CD4-positive, CD25-positive, alpha-beta regulatory T cell (primary cell): ENCODE measurements at places on chromosomes 1 and 21. TPM values are rescaled to one million over a fixed set of nuclear protein-coding genes. Genes with fewer than 3 reads are reported as not detected.

GRCh38 chr1:82517586-82517985, 716.9 kb downstream of the ADGRL2 start:
- no peaks in the 10 kb centered on the region for H3K4me1 ChIP-seq
- H3K27me3 ChIP-seq = no peaks in the 10 kb centered on the region
- H3K36me3 ChIP-seq = no peaks in the 10 kb centered on the region
- no peak overlapping the region for H3K27ac ChIP-seq
- no peak for DNase-seq

DNA sequence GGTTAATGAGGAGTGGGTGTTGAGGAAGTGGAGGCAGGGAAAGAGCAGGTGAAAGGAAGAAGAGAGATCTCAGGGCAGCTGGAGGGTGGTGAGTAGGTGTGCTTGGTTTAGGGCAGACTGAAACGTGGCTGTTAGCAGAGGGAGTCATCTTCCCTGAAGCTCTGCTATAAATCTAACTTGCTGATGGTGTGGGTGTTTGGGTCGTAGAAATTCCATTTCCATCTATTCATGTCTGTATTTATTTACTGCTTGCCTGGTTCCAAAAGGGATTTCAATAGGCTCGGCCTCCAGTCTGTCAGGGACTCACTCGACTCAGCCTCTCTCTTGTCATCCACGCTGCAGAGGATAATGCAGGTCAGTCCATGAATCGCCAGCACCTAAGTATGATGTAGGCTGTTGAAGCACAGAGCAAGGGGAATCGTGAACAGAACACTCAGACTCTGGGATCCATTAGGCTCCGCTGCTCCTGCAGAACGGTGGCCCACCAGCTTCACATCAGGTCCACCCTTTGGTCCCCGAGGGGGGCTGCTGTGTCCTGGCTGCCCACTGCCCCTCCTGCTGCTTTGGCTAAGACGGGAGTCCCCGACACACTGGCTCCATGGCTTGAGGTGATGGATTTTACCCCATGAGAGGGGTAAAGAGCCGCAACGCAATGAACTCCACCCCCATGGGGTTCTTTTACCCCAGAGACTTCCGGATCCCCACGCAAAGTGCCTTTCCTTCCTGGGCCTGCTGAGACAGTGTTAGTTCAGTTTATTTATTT, 156.2 kb downstream of the RHOU start:
- no peaks in the 10 kb centered on the region for H3K36me3 ChIP-seq
- H3K27ac ChIP-seq = no peak overlapping the region

DNA sequence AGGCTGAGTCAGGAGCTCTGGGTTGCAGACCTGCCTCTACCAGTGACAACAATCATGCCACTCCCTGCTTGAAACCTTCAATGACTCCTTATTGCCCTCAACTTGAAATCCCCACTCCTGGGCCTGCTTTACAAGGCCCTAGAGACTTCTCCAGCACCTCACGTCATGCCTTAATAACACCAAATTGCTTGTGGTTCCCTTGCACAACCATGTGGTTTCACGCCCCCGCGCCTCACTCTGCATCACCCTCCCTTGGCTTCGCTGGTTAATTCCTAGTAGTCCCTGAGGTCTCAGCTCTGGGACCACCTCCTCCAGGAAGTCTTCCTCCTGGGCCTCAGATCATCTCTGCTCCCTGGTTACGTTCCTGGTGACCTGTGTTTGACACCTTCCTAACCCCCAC, 33.0 kb downstream of the EPHA2 start:
- no peaks in the 10 kb centered on the region for H3K36me3 ChIP-seq
- DNase-seq = no peak
- H3K4me1 ChIP-seq = no peaks in the 10 kb centered on the region
- H3K27me3 ChIP-seq = no peaks in the 10 kb centered on the region

DNA sequence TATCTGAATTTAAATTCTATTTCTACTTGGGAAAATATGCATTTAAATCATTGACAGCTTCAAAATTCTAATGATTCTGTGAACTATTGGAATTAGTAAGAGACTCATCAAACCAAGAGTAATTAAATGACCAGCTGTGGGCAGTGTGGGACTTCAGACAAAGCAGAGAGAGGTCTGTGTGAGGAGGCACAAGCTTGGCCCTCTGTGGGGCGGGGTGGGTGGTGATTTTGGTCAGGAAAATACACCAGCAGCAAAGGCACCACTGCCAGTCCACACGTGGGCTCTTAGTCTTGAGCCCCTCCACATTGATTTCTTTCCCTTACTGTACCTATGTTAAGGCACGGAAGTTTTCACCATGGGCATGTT, 39.2 kb upstream of the RAB4A start:
- H3K27ac ChIP-seq = no peak overlapping the region
- no peak overlapping the region for H3K4me3 ChIP-seq
- no peaks in the 10 kb centered on the region for H3K36me3 ChIP-seq
- peaks cover 4% of the 10 kb centered on the region for H3K4me1 ChIP-seq

- H3K27me3 ChIP-seq = no peaks in the 10 kb centered on the region
- H3K4me1 ChIP-seq = no peaks in the 10 kb centered on the region
- DNase-seq = no peak
- H3K27ac ChIP-seq = no peak overlapping the region
- no peak overlapping the region for H3K4me3 ChIP-seq
Measured at GRCh38 chr1:56080123-56080522, 499.2 kb downstream of the PLPP3 start.

GRCh38 chr1:172360985-172361384, 59.5 kb upstream of the C1orf105 start:
- H3K4me3 ChIP-seq = no peak overlapping the region
- no peak for DNase-seq
- peaks cover 35% of the 10 kb centered on the region for H3K4me1 ChIP-seq
- no peaks in the 10 kb centered on the region for H3K27me3 ChIP-seq

GRCh38 chr1:166698771-166699170, 140.5 kb upstream of the POGK start:
- no peak for DNase-seq
- H3K27ac ChIP-seq = no peak overlapping the region
- H3K4me1 ChIP-seq = no peaks in the 10 kb centered on the region
- H3K4me3 ChIP-seq = no peak overlapping the region

- H3K4me1 ChIP-seq = no peaks in the 10 kb centered on the region
- H3K36me3 ChIP-seq = peaks cover 5% of the 10 kb centered on the region
- H3K27ac ChIP-seq = no peak overlapping the region
- H3K4me3 ChIP-seq = no peak overlapping the region
- no peak for DNase-seq
Measured at GRCh38 chr1:20885121-20885520, 98.0 kb upstream of the HP1BP3 start.

- H3K36me3 ChIP-seq = no peaks in the 10 kb centered on the region
- no peaks in the 10 kb centered on the region for H3K27me3 ChIP-seq
- H3K27ac ChIP-seq = no peak overlapping the region
- H3K4me1 ChIP-seq = no peaks in the 10 kb centered on the region
Measured at GRCh38 chr1:221878134-221878533, 136.2 kb upstream of the DUSP10 start.

DNA sequence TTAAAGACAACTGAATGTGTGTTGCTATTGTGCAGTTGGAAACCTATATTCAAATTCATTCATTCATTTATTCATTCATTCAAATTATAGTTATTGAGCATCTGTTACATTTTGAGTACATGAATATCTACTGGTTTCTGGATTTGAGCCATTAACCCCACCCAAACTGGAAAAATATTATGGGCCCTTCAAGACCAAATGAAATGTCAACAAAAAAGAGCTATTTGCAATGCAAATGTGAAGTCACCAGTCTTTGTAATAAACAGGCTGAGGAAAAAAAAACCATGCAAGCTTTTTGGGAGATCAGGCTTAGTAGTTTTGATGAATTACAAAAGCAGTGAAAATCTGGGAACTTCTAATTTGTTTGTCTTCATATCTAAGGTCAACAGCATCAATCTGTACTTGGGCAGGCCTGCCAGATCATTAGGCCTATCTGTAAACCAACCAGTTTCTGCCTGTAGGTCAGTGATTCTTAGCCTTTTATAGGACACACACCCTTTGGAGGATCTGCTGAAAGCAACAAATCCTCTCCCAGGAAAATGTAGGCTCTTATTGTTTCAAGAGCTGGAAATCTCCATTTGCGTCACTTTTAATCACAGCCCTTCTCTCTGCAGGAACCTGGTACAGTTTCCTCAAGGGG, 134.7 kb downstream of the FAM78B start:
- no peak overlapping the region for H3K4me3 ChIP-seq
- H3K36me3 ChIP-seq = no peaks in the 10 kb centered on the region
- no peak overlapping the region for H3K27ac ChIP-seq
- H3K27me3 ChIP-seq = peaks cover 2% of the 10 kb centered on the region
- DNase-seq = no peak
- no peaks in the 10 kb centered on the region for H3K4me1 ChIP-seq

- H3K4me1 ChIP-seq = no peaks in the 10 kb centered on the region
- no peak overlapping the region for H3K4me3 ChIP-seq
- no peaks in the 10 kb centered on the region for H3K36me3 ChIP-seq
- no peaks in the 10 kb centered on the region for H3K27me3 ChIP-seq
Measured at GRCh38 chr1:203138066-203138465, 10.5 kb downstream of the ADORA1 start.

- H3K27ac ChIP-seq = no peak overlapping the region
- no peaks in the 10 kb centered on the region for H3K36me3 ChIP-seq
- no peak overlapping the region for H3K4me3 ChIP-seq
- DNase-seq = no peak
Measured at GRCh38 chr1:22914633-22915217, 57.9 kb downstream of the LACTBL1 start.

DNA sequence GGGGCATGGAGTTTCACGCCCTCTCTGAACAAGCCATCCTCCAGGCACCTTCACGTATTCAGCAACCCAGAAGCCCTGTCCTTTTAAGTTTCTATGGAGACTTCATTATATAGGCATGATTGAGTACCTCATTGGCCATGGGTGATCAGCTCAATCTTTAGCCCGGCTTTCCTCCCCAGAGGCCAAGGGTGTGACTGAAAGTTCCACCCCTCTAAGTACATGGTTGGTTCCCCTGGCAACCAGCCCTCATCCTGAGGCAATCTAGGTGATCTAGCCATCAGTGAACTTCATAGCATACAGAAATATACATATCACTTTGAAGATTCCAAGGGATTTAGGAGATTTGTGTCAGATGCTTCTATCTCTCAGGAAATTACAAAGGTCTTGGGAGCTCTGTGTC, 21.3 kb upstream of the DHX9 start:
- no peak for DNase-seq
- peaks cover 12% of the 10 kb centered on the region for H3K36me3 ChIP-seq
- no peak overlapping the region for H3K27ac ChIP-seq
- no peaks in the 10 kb centered on the region for H3K27me3 ChIP-seq
- H3K4me3 ChIP-seq = no peak overlapping the region

DNA sequence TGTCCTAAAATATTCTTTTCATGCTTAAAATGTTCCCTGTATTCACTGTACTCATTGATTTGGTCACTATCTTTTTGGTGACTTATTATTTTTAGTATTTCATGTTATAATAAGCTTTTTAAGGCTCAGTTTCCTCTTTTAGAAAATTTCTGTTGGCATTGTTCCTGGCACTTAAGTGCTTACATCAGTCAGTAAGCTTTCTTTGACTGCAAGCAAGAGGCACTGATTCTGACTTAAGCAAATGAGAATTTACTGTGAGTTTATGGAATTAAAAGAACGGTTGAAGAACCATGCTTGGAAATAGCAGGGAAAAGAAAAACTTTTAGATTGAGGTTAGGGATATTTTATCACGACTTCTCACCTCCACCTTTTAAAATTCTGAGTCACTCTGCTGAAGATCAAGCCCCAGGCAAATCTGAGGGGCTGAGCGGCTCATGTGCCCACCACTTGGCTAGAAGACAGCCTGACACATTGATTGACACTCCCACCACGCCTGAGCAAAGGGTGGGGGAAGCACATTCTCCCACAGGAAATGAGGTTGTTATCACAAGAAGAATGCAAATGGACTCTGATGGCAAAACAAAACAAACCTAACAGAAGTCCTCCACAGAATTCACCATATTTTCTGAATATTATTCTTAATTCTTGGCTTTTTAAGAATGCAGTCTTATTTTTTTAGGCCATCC, 102.8 kb downstream of the KCTD3 start:
- H3K36me3 ChIP-seq = no peaks in the 10 kb centered on the region
- H3K27ac ChIP-seq = no peak overlapping the region
- no peak overlapping the region for H3K4me3 ChIP-seq
- DNase-seq = no peak
- H3K4me1 ChIP-seq = no peaks in the 10 kb centered on the region

GRCh38 chr1:215022741-215023141, 59.8 kb upstream of the KCNK2 start:
- no peak for DNase-seq
- H3K27ac ChIP-seq = no peak overlapping the region
- no peaks in the 10 kb centered on the region for H3K27me3 ChIP-seq

DNA sequence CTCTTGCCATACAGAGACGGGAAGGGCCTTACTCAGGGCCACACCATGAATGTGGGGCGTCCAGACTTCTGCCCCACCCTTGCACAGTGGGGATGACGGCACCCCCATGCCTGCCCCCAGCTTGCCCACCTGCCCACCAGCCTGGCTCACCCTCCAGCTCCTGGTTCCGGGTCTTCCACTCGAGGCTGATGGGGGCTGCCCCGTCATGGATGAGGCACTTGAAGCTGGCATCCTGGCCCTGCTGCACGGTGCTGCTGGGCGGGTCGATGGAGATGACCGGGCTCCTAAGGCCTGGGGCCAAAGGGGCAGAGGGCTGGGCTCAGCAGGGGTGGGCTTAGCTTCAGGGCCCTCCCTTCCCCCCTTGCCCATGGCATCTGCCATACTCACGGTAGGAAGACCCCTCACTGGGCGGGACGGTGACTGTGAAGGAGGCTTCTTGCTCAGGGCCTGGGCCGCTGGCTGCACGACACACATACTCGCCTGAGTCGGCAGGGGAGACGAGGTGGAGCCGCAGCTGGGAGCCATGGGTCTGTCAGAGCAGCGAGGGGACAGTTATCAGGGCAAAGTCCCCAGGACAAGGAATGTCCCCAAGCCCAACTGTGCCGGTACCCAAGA, 29.9 kb downstream of the LDLRAD2 start:
- H3K36me3 ChIP-seq = no peaks in the 10 kb centered on the region
- no peak for DNase-seq
- H3K4me3 ChIP-seq = no peak overlapping the region

DNA sequence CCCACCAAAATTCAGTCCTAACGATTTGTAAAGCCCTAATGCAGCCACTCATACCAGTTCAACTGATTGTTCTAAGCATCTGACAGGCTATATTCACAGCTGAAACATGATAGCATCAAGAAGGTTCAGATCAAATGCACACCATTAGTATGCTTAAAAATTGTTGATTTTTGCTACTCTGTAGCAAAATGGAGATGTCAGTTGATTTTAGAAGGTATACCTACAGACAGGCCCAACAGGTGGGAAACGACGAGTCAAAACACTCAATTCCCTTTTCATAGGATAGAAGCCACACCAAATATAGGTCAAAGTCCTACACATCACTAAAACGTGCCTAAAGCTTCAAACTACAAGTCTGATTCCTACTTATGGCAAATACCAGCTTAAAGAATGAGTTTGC, 6.7 kb downstream of the SFPQ start:
- peaks cover 99% of the 10 kb centered on the region for H3K36me3 ChIP-seq
- H3K27ac ChIP-seq = peak overlapping the region; percentile 41
- peak overlapping the region; percentile 5 for H3K4me3 ChIP-seq
- DNase-seq = no peak

GRCh38 chr21:28136656-28137255, 855.9 kb downstream of the LTN1 start:
- H3K27ac ChIP-seq = no peak overlapping the region
- no peak overlapping the region for H3K4me3 ChIP-seq
- H3K27me3 ChIP-seq = no peaks in the 10 kb centered on the region
- no peak for DNase-seq
- H3K4me1 ChIP-seq = no peaks in the 10 kb centered on the region

ZMYND12 gene
- total RNA-seq = 1.0 TPM

SLC1A7 gene
- not detected for total RNA-seq

PLEKHM2 gene
- total RNA-seq = 71.8 TPM

LCE2B gene
- not detected for total RNA-seq

MX2 gene
- 119 TPM for total RNA-seq

S100A2 gene
- not detected for total RNA-seq

CENPS gene
- 4.9 TPM for total RNA-seq
